ENCODE measurements at places on chromosomes 1 and 21.

GRCh38 chr21:45737485-45738166 lies 94.1 kb downstream of the PCBP3 start:
- no peak for DNase-seq

GRCh38 chr1:226355669-226356551 lies 46.9 kb upstream of the LIN9 start:
- DNase-seq, result no peak

GRCh38 chr1:20602851-20603450 lies 14.1 kb downstream of the CDA start:
- no peak for DNase-seq

- DNase-seq, result no peak
Observed at GRCh38 chr1:157820299-157820698, 379 bp upstream of the FCRL1 start.

DNA sequence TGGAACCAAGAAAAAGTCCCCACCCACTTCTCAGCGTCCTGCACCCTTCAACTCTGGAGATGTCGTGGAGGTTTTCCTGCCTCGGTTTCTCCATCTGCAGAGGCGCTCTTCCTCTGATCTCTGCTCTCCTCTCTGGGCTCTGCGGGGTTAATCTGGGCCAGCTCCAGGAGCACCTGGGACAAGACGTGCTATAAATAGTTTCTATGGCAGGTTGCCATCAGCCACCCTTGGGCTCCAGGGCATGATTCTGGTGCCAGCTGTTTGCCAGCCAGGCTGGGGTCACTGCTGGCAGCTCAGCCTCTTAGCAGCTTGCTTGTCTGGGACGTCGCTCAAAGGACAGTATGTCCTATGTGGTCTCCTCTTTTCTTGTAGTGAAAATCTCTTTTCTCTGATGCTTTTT lies 137.1 kb downstream of the ACTL8 start:
- no peak for DNase-seq

DNA sequence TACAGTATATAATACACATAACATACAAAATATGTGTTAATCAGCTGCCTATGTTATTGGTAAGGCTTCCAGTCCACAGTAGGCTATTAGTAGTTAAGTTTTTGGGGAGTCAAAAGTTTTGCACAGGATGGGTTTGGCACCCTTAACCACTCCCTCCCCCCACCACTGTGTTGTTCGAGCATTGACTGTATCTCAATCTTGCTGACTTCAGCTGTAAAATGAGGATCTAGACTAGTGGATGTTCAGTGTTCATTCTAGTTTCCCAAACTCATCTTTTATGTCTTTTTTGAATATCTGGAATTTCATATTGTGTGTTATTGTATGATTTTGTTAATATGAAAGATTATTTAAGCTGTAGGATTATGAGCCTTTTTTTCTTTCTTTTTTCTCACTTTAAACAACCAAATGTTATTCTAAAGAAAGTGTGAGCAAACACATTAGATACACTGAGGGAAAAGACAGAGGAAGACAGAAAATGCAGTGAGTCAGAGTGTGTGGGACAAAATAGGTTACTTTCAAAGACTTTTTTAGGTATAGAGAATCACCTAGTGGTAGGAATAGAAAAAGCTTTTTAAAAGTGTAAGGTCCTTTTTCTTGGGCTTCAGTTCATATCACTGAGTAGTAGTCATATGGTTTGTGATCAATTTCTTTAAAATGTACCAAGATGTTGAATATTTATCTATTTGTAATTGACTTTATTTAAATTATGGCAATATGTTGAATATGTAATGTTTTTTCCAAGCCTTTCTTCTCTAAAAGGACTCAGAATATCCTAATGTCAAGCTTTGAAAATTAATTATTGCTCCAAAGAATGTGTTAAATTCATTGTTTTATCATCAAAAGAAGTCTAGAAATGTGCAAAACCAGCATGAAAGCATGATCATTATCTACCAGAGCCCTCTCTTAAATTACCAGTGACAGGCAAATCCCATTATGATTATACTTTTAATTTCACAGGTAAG lies 17.9 kb upstream of the CENPF start:
- DNase-seq, result no peak

DNA sequence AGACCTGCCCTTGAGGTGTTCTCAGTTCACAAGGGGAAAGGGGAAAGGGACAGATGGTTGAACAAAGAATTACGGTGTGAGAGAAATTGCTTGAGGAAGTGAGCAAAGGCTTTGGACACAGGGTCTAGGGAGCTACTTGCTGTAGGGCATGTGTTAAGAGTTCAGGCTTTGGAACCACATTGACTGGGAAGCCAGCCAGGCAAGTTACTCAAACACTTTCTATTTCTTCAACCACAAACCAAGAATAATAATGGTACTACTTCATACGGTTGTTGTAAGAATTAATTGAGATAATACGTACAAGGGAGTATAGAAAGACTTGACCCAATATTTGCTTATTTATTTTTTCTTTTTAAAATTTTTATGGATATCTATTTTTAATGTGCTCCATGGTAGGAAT lies 26.6 kb downstream of the AK4 start:
- DNase-seq, result no peak

- no peak for DNase-seq
Observed at GRCh38 chr1:54851406-54851805, 35.6 kb downstream of the DHCR24 start.

DNA sequence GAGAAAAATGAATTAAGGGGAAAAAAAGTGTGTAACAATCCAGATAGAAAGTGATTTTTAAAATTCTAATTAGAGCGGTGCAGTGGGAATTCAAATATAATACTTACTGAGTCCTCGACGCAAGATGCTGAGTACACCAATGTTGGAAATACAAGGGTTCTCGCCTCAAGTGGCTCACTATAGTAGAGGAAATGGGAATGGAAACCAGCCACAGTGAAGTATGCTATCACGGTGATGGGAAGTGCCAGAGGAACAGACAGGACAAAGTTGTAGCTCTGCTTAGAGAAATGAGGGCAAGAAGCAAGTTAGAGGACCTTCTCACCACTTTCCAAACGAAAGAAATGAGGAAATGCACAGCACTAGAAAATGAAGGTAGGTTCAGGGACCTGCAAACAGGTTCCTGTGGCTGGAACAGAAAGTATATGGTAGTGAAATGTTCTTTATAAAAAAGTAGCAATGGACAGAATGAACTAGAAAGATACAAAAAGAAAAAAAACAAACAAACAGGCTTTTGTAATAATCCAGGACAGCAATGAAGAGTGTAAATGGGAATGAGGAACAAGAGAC lies 13.5 kb downstream of the EGLN1 start:
- no peak for DNase-seq

GRCh38 chr1:179293340-179294327 lies at the start of gene SOAT1:
TSS of gene SOAT1 (plus strand) at chr1:179293797. CDS start at chr1:179302685, 8,888 bp downstream.
- DNase-seq, result peak; percentile 89
